ENCODE measurements at places on chromosomes 7 and 10.
A peak's percentile ranks its signal among the peaks of the same experiment; 100 is the strongest.

GRCh38 chr10:7403620-7404019, 7.2 kb downstream of the SFMBT2 start:
- no peak for DNase-seq

DNA sequence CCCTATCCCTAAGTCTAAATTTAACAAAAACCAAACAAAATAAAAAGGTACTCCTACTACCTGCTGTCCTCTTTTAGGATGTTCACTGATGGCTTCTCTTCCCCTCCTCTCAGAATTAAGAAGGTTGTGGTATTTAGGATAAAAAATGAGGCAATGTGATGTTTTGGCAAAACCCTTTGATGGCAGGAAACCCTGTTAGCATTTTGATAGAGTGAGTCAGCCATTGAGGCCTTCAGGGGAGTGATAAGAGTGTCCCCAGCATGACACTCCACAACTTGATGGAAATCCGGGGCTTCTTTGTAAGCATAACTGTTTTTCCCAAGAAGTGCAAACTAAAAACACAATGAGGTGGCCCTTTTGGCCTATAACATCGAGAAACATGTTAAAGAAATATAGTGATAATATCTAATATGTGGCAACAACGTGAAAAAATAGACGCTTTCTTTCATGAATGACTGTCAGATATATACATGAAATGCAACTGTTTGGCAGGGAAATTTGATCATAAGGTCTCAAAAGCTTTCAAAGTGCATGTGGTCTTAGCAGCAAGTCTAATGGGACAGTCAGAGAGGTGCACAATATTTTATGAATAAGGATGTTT, 55.0 kb downstream of the PRTFDC1 start:
- no peak for DNase-seq

GRCh38 chr10:646118-646524, 43.3 kb downstream of the DIP2C start:
- no peak for DNase-seq

GRCh38 chr7:102451371-102452054, 13.2 kb downstream of the ALKBH4 start:
- DNase-seq, result no peak

DNA sequence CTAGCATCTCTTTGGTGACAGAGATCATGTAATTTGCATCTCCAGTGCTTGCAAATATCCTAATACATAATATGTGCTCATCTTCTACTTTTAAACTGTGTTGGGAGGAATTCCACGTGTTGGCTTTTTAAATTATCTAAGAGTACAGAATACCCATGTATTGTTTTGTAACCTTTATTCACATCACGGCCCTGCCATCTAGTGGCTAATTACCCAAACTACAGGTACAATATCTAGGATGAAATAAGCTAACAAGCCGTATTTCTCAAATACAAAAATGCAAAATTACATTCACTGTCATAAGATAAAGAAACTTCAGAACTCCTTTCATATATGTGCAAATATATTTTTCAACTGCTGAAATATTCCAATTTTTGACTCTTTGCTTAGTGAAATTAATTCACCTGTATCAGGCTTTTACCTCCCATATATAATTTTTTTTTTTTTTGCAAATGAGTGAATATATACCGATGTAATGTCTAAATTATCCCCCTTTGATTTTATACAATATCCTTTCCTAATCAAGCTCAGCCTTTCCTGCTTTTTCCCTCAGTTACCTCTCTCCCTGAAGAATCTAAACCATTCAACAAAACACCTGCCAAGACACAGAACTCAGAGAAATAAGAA, 30.3 kb upstream of the LSM8 start:
- DNase-seq, result no peak

DNA sequence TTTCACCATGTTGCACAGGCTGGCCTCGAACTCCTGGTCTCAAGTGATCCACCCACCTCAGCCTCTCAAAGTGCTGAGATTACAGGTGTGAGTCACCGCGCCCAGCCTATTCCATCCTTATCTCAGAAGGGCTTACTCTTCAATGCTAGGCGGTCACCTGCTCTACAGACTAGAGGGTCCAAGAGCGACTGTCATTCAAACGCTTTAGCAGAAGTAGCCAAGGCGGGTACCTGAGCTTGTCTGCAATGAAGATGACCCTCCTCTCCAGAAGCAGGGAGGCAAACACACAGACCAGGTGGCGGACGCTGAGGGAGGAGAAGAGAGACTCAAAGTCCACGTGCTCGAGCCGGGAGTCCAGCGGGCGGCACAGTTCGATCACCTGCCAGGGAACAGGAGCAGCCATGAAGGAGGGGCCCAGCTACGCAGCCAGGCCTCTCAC, 65.1 kb upstream of the MKRN1 start:
- DNase-seq, result no peak

DNA sequence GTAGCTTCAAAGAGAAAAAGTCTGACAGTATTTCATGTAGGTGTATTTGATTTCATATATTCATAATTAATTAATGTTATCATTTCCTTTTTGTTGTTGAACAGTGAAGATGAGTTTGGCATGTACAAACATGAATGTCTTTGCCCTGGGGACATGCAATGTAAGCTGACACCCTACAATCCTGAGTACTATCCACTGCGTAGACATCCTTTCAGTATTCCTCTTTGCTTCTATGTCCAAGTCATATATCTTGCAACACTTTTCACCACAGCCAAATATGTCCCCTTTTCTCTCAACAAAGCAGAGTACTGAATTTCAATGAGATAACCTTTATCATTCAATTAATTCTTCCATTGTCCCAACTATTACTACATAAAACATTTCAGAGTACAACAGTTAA, 93.6 kb downstream of the GPR37 start:
- DNase-seq, result no peak

GRCh38 chr10:121525251-121526134, 72.8 kb downstream of the FGFR2 start:
- DNase-seq, result no peak

DNA sequence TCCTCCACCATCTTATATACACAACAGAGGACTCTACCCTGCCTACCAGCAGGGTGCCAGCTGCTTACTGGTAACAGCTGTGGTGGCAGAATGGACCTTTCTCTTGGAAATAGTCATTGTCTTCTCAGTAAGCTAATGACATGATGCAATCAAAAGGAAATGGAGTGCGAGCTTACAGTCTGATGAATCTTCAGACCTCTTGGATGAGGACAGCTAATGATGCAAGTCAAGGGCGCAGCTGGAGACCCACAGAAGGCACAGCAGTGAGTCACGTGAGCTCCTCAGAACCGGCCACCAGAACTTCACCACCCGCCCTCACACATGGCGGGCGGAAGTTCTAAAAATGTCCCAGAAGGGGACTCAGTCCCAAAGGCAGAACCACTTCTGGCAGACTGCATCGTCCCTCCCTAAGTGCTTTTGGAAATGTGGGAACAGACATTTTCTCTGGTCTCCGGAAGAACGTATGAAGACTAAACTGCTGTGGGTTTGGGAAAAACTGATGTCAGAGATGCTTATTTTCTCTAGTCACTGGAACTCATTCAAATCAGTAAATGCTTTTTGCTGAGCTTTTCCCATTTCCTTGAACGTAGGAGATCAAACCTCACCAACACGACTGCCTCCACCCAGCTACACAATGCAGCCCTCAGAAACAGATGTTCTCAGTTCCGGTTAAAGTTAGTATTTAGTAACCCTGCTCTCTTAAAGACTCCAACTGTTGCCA, 96.4 kb downstream of the FAS start:
- peak; percentile 55 for DNase-seq

GRCh38 chr10:69960606-69960987, 92.0 kb upstream of the MACROH2A2 start:
- no peak for DNase-seq

DNA sequence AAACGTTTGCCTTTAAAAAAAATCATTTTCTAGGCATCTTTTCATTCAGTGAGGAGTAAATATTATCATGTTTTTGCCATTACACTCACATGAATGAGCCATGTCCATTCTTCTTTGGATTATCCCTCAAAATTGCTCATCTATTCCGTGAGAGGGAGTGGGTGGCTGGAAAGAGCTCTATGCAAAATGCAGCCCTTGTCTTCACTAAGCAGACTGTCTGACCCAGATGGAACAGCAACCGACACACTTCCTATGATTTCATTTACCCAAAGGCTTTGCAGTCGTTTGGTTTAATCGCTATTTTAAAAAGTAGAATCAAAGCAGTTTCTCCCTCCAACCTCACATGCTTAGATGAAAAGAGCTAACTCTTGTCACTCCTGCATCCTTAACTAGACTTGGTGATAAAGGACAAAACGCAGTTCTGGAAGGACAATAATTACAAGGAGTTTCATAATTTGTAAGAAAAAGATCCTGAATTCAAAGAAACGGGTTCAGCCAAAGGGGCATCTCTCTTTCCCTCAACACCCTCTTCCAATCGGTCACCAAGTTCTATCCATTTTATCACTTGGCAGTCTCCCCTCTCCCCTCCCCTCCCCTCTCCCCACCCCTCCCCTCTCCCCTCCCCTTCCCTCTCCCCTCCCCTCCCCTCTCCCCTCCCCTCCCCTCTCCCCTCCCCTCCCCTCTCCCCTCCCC, 198.1 kb upstream of the STK17A start:
- DNase-seq, result no peak

- DNase-seq, result no peak
These were observed 4.7 kb downstream of the SKAP2 start for GRCh38 chr7:26859720-26860119.

DNA sequence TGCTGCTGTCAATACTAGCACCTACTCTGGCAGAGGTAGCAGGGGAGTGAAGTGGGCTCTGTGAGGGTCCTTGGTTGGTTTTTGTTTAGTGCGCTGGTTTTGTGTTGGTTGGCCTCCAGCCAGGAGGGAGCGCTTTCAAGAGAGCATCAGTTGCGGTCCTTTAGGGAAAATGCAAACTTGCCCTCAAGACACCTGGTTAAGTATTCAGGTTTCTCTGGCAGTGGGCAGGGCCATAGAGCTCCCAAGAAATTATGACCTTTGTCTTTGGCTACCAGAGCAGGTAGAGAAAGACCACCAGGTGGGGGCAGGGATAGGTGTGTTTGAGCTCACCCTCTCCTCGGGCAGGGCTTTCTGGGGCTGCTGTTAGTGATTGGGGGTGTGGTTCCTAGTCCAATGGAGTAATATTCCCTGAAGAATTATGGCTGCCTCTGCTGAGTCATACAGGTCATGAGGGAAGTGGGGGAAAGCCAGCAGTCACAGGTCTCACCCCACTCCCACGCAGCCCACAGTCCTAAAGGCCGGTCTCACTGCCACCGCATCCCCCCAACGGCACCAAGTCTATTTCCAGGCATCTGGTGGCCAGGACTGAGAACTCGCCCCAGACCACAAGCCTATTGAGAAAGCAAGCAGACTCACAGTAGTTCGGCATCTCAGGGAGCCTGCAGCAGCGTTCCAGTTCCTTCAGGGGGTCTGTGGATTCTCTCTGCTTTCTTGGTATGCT, 280.5 kb downstream of the SFMBT2 start:
- DNase-seq, result no peak

- no peak for DNase-seq
These were observed 58.3 kb upstream of the SHH start for GRCh38 chr7:155870334-155871180.

DNA sequence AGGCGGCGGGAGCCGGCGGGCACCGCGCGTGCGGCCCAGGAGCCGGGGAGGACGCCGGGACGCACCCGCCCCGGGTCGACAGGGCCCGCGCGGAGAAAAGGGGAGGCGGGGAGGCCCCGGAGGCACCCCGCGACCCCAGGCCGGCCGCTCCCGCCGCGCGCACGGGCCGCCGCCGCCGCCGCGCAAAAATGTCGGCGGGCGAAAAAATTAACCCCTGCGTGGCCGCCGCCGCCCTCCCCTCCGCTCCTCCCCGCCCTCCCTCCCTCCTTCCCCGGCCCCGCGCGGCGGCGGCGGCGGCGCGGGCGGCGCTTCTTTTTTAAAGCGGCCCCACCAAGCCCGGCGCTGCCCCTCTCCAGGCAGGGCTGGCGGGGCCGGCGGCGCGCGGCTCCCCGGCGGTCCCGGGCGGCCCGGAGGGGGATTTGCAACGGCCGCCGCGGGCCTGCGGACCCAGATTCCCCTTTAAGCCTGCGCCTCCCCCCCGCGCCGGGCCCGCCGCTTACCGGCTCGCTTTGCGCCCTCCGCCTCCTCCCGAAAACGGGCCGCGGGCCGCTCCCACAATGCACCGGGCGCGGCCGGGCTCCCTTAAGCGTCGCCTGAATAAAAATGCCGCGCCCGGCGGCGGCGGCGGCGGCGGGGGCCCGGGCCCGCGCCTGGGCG, 465 bp downstream of the SEPHS1 start:
- no peak for DNase-seq

DNA sequence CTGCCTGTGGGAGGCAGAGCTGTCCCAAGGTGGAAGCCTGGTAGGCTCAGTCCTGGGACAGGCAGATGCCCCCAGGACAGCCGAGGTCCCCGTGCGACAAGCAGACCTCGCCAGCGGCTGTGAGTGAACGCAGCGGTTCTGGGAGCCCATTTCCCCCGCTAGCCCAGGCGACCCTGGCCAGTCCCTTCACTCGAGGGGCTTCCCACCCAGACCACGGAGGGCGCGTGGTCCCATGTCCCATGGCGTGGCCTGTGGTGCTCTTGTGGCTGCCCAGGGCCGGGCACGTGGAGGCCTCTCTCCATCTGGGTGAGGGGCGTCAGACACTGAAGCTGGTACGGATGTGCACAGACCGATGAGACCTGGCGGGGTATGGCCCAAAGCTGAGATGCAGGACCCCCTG, 67.9 kb downstream of the ELFN1 start:
- DNase-seq, result no peak

- no peak for DNase-seq
These were observed 27.8 kb downstream of the STEAP4 start for GRCh38 chr7:88278881-88279280.

- DNase-seq, result peak; percentile 37
These were observed 20.1 kb upstream of the MDFIC start for GRCh38 chr7:114901771-114902170.

GRCh38 chr7:4699841-4700240, 17.7 kb downstream of the FOXK1 start:
- DNase-seq, result no peak

DNA sequence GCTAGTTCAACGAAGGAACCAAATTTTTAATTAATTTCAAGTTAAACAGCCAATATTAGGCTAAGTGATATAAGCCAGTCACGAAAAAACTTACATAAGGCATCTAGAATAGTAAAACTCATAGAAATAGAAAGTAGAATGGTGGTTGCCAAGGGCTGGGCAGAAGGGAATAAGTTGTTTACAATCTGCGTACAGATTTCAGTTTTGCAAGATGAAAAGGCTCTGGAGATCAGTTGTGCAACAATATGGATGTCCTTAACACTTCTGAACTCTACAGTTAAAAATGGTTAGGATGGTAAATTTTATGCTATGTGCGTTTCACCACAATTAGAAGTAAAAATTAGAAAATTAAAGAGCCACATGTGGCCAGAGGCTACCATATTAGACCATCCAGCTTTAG, 13.3 kb downstream of the SCRN1 start:
- DNase-seq, result no peak

DNA sequence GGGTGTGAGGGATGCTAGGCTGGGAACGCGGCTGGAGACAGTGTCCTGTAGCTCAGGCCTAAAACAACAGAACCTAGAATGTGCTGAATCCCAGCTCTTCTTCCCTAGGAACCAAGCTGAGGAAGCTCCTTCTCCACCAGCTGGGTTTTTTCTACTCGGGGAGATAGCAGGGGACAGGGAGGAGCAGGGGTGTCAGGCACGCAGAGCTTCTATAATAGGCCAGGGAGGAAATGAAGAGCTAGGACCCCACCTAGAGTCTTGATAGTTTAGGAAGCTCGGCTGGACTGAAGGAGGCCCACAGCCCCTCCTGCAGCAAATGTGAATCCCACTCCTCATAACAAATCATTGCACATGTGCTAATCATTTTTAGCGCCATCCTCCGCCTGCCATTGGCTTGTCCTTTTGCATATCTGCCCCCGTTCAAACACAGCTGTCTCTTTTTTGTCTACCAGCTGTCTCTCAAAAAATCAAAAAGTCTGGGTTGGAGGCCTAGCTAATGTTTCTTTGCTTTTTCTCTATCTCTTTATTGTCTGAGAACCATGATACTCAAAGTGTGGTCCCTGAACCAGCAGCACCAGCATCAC, 24.1 kb upstream of the FAM180A start:
- DNase-seq, result no peak

All from non-pigmented ciliary epithelial cell (primary cell).